ENCODE measurements at places on chromosomes 13 and 19.

DNA sequence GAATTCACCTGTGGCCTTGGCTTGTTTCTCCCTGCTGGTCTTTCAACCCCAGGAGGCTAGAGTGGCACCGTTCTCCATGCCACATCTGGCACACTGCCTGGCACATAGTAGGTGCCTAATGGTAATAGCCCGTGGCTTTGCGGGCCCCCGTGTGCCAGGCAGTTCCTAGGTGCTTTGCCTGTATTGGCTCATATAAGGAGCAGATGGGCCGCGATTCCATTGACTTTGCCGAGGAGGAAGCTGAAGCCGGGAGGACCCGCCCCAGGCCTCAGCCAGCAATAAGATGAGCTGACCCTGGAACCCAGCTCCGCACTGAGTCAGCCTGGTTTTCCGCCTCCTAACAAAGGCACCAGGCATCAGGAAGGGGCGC is 807 bp downstream of the PGLYRP1 start:
- DNase-seq = no peak

GRCh38 chr19:15812060-15812722 is 3.3 kb downstream of the OR10H1 start:
- no peak for DNase-seq

GRCh38 chr13:26024558-26024957 is 27.3 kb downstream of the SHISA2 start:
- no peak for DNase-seq

- no peak for DNase-seq
Measured at GRCh38 chr13:20118268-20119140, 42.3 kb downstream of the GJA3 start.

DNA sequence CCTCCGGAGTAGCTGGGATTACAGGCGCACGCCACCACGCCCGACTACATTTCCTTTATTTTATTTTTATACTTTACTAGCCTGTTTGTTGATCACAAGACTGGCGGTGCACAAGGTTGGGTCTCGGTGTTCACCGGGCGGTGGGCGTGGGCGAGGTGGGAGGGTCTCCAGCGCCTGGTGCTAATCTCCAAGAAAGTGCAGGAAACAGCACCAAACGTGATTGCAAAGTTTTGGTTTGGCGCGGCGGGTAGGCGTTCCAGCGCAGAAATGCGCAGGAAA is 24.0 kb upstream of the ZNF850 start:
- no peak for DNase-seq

GRCh38 chr13:79346300-79346914 is 59.6 kb downstream of the RBM26 start:
- no peak for DNase-seq
